Kidney (tissue), 22 donors: ENCODE measurements at places on chromosomes 2 and 18. TPM values are rescaled to one million over a fixed set of nuclear protein-coding genes. Genes with fewer than 3 reads are reported as not detected.

GRCh38 chr18:37948471-37948870 is 382.9 kb upstream of the CELF4 start:
- H3K27ac ChIP-seq, result no peak overlapping the region
- H3K4me1 ChIP-seq, result no peaks in the 10 kb centered on the region
- H3K36me3 ChIP-seq, result no peaks in the 10 kb centered on the region
- no peak overlapping the region for H3K4me3 ChIP-seq

DNA sequence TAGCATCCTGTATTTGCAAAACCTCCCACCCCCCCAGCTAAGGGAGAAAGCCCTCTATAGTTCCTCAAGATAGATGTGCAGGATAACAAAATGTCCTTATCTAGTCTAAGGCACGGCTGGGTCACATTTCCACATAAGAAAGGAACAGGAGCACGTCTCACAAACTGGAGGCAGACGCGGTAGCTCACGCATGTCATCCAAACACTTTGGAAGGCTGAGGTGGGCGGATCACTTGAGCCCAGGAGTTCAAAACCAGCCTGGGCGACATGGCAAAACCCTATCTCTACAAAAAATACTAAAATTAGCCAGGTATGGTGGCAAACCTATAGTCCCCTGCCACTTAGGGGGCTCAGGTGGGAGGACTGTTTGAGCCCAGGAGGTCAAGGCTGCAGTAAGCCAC is 9.3 kb downstream of the SF3B1 start:
- no peaks in the 10 kb centered on the region for H3K27me3 ChIP-seq
- no peaks in the 10 kb centered on the region for H3K36me3 ChIP-seq
- DNase-seq, result no peak
- peaks cover 14% of the 10 kb centered on the region for H3K4me1 ChIP-seq
- H3K27ac ChIP-seq, result no peak overlapping the region

OLA1 gene
- 64.2 TPM for total RNA-seq

DNA sequence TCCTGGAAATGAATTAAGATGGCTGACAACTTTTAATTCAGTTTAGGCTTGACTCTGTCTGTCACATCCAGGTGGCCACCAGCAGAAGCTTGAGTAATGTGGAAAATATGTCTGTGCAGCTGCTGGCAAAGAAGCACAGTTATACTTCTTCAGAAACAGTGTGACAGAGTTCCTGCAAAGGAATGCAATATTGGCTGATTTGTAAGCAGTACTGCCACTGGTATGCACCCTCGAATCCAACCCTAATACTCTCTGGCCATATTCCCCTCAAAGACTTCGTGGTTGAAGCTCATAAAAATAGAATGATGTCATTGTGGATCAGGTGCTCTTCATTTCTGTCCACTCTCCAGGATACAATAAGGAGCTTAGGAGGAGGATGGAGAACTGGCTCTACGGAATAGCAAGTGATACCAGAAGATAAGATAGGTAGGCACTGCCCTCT is 86.2 kb downstream of the METTL8 start:
- H3K4me1 ChIP-seq, result peaks cover 6% of the 10 kb centered on the region
- DNase-seq, result no peak
- no peaks in the 10 kb centered on the region for H3K27me3 ChIP-seq
- H3K4me3 ChIP-seq, result no peak overlapping the region

- no peaks in the 10 kb centered on the region for H3K27me3 ChIP-seq
- H3K36me3 ChIP-seq, result peaks cover 56% of the 10 kb centered on the region
- no peak overlapping the region for H3K27ac ChIP-seq
- H3K4me1 ChIP-seq, result peaks cover 2% of the 10 kb centered on the region
Observed at GRCh38 chr2:172484253-172484652, 56.9 kb downstream of the ITGA6 start.

ACTG2 gene
- total RNA-seq, result 13.7 TPM

DNA sequence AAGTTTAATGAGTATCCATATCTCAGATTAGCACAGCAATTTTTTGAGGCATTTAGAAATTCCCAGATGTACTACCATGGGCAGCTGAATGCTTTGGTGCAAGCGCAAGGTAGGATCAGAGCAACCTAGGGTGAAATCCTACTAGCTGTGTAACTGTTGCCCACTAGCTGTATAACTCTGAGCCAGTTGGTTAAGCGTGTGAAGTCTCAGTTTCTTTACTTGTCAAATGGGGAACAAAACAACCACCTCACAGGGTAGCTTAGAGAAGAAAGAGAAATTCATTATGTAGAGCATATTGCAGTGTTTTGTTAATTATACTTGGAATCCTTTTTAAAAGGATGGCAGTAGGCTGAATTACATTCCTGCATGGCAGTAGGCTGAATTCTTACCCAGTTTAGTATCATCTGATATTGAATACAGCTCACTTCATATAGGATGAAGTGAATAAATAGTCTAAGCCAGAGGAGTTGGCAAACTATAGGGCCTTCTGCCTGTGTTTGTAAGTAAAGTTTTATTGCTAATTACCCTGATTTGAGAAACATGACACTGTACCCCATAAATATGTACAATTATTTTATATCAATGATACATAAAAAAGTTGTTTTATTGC is 180.7 kb downstream of the PLCL1 start:
- peaks cover 12% of the 10 kb centered on the region for H3K4me1 ChIP-seq
- no peaks in the 10 kb centered on the region for H3K36me3 ChIP-seq
- no peak for DNase-seq
- no peaks in the 10 kb centered on the region for H3K27me3 ChIP-seq

HRH4 gene
- total RNA-seq, result not detected

GRCh38 chr2:217616936-217617335 is 385.9 kb downstream of the TNS1 start:
- H3K4me1 ChIP-seq, result no peaks in the 10 kb centered on the region
- no peaks in the 10 kb centered on the region for H3K27me3 ChIP-seq
- H3K4me3 ChIP-seq, result no peak overlapping the region
- H3K36me3 ChIP-seq, result no peaks in the 10 kb centered on the region
- DNase-seq, result peak; percentile 21
- H3K27ac ChIP-seq, result no peak overlapping the region

GRCh38 chr2:196984903-196985302 is 58.4 kb upstream of the PGAP1 start:
- no peaks in the 10 kb centered on the region for H3K36me3 ChIP-seq
- H3K4me1 ChIP-seq, result peaks cover 4% of the 10 kb centered on the region
- no peak for DNase-seq
- H3K4me3 ChIP-seq, result no peak overlapping the region
- no peaks in the 10 kb centered on the region for H3K27me3 ChIP-seq

KCNG3 gene
- 0.88 TPM for total RNA-seq

GRCh38 chr2:100870652-100871531 is 51.0 kb downstream of the NPAS2 start:
- no peaks in the 10 kb centered on the region for H3K27me3 ChIP-seq
- no peak overlapping the region for H3K4me3 ChIP-seq
- no peaks in the 10 kb centered on the region for H3K36me3 ChIP-seq
- DNase-seq, result no peak
- no peaks in the 10 kb centered on the region for H3K4me1 ChIP-seq

DNA sequence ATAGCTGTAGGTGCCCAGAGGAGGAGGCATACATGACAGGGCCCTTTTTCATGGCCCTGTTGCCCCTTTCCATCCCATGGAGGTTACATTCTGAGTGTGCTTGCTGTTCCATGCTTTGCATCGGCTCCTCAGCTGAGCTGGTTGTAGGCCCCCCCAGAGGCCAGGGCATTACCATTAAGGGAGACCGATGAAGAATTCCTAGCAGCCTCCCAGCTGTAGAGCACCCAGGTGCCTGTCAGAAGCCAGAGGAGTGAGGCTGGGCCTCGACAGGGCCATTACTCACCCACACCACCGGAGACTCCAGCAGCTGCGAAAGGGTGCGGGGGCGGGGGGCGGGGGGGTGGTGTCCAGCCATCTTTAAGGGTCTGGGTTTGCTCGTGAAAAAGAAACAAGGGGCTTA is 72.2 kb downstream of the GALNT14 start:
- peak; percentile 55 for DNase-seq
- H3K36me3 ChIP-seq, result no peaks in the 10 kb centered on the region
- no peak overlapping the region for H3K4me3 ChIP-seq
- H3K27me3 ChIP-seq, result no peaks in the 10 kb centered on the region
- H3K4me1 ChIP-seq, result peaks cover 8% of the 10 kb centered on the region
- no peak overlapping the region for H3K27ac ChIP-seq

DNA sequence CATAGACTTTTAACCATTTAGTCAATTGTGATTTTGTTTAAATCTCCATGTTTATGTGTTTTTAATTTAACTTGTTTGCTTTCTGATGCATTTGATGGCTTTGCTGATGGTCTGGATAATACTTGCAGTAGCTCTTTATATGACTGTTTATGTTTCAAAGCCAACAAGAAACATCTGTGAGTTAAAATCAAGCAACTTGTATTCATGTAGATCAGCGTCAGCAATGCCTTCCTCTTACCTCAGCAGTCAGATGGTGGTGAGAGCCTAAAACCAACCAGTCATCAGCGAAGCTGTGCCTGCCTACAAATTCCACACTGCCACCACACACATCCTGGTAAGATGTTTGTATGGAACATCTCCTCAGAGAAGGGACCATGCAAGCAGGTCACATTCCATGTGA is 231.9 kb downstream of the PTGR3 start:
- no peak overlapping the region for H3K27ac ChIP-seq
- no peak overlapping the region for H3K4me3 ChIP-seq

GRCh38 chr2:226813148-226813701 is 13.6 kb upstream of the IRS1 start:
- no peak for DNase-seq
- no peaks in the 10 kb centered on the region for H3K36me3 ChIP-seq
- H3K4me1 ChIP-seq, result no peaks in the 10 kb centered on the region
